ENCODE measurements at places on chromosomes 6 and 20.

DNA sequence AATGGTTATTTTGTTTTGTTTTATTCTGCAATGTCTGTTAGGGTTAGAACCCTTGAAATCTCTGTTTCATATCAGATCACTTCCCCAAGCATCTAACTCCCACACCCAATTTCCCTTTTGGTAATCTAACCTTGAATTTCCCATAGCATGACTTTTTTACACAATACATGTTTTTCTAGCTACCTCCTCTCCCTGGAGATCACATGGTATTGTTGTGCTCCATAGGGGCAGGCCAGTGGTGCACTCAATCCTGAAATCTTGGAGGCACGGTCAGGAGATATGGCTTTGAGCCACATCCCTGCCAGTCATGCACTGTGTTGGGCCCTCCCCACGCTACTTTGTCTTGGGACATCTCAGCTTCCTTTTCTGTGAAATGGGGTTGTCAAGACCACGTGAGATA, 36.7 kb upstream of the NNAT start:
- DNase-seq = no peak

DNA sequence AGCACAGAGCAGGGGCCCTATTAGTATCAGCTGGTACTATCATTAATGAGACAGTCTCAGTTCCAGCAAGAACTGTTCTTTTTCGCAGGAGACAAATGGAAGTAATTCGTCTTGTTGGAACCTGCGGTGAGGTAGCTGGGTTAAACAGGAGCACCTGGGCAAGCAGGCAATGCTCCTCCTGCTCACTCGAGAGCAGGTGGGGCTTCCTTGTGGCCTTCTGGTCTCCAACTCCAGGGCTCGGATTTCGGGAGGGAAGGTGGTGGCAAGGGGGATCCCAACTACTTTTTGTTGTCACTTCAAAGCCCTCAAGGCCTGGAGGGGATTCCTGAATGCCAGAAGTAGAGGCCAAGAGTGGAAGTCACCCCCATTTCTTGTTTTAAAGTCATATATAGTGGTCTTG, 1.3 kb upstream of the SPEF1 start:
- no peak for DNase-seq

DNA sequence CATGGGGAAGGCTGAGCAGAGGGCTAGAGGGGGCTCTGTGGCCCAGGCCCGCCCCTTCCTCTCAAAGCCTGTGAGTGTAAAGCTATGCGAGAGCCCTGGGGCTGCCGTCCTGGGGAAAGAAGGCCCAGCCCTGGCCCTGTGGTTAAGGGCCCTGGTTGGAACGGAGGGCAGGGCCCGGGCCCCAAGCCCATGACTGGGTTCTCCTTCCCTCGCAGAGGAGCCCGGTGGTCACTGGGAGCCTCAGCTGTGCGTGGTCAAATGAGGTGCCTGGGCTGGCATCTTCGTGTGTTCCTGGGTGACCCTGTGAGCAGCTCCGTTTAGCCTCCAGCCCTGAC, 56.0 kb downstream of the SMOC2 start:
- no peak for DNase-seq

GRCh38 chr6:45801471-45802289, 214.0 kb downstream of the CLIC5 start:
- DNase-seq = no peak

DNA sequence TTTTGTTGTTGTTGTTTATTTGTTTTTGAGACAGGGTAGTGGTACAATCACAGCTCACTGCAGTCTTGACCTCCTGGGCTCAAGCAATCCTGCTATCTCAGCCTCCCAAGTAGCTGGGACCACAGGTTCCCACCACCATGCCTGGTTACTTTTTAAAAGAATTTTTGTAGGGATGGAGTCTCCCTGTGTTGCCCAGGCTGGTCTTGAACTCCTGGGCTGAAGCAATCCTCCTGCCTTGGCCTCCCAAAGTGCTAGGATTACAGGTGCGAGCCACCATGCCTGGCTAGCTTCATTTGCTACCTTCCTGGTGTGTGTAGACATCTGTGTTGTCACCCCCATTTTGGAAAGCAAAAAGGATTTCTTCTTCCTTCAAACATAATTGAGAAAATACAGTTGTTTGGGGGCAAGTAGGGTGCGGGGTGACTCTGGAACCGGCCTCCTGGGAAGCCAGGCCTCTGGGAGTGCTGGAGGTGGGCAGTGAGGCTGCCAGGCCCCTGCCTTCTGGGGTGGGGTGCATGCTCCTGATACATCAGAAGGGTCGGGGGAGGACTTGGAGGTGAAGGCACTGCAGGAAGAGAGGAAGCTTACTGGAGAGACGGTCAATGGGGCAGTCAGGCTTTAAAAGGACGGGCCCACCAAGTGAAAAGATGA, 28.4 kb downstream of the SYNJ2 start:
- DNase-seq = no peak

DNA sequence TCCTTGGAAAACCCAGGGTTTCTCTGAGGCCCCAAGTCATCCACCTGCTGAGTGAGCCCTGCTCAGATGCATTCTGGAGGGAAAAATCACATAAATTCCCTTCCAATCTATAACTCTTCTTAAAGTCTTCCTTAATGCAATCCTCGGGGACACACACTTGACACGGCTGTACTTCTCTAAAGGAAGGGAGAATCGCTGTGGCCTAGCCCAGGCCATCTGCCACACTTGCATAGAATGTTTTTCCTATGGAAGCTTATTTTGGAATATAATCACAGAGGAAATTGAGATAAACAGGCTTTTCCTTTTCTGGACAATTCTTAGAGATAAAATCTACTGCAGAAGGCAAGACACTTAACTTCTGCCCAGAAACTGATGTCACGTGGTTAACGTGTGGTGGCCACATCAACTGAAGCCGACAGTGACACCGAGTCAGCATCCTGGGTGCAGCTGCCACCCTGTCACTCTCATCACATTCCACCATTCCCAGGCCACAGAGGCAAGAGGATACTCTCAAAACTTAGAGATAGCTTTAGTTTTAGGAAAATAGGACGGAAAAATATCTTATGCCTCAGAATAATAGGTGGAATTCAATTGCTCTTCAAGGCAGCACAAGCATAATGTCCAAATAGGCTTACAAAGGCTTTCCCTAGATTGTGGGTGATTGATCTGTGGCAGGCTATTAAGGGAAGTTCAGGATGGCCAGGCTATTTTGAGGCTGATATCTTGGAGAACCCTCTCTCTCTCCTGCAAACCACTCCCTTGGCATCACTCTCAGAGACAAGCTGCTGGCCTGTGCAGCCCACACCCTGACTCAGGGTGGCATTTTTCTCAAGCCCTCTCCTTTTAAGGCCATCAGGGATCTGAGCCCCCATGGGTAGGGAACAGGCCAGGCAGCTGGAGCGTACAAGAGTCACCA, 29.6 kb downstream of the PSMB1 start:
- no peak for DNase-seq

DNA sequence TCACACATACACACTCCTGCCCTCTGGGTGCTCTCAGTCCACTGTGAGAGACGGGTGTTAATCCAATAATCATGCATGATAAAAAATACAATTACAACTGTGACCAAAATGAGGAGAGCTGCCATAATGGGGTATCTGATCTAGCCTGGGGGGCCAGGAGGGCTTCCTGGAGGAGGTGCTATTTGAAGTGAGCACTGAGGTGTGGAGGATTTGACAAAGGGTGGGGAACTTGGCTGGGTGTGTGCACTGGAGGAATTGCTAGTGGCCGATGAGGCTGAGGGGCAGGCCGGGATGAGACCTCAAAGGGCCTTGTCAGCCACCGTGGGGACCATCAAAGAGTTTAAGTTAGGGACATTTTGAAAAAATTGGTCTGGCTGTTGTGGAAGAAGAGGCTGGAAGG, 34.8 kb downstream of the VSTM2L start:
- DNase-seq = no peak

DNA sequence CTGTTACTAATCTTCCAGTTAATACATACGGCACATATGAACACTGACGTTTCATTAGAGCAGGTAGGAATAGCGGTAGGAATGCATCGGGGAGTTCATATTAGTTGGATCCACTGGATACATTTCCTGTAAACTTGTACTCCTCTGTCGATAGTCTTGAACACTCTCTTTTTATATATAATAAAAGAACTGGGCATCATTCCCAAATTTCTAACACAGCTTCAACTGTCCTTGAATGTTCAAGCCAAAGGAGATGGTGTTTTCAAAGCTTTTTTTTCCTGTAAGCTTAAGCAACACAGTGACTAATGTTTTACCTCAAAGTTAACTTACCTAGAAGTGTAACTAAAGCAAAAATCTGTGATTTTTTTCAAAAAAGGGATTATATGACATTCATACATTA, 195.3 kb downstream of the UTRN start:
- no peak for DNase-seq

All from substantia nigra (tissue), 51 donors.